NCI-H774 (cell line): ENCODE measurements at places on chromosomes 11 and 22.

- no peak for DNase-seq
Measured at GRCh38 chr11:112396076-112396475, 135.4 kb upstream of the PLET1 start.

GRCh38 chr11:47915374-47915773 is 65.0 kb upstream of the PTPRJ start:
- DNase-seq, result no peak

- no peak for DNase-seq
Measured at GRCh38 chr11:134417871-134418840, 6.1 kb upstream of the B3GAT1 start.

DNA sequence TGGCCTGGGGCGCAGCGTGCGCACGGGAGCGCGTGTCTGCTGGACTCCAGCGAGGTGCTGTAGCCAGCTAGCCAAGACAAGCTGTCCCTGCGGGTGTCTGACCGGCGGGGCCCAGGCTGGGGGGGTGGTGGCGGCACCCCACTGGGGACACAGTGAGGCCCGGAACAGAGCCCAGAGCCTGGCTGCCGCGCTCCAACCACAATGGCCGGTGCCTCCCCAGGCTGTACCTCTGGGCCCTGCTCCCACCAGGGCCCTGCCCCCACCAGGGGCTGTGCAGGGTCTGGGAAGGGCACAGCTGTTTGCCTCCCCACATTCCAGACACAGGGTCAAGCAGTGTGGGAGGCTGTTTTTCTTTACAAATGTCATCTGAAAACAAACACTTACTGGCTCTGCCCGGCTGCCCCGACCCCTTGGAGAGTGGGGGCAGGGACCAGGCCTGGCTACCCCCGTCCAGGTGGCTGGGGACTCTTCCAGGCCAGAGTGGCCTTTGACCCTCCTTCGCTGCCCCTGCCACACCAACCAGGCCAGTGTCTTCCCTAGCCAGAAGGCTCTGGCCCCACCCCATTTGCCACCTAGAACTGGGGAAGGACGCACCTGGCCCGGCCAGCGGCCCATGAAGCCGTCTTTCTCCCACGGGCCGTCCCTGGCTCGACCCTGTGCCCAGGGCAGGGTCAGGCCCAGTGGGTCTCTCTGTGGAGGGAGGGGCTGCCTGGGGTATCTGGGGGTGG is 14.6 kb downstream of the H19 start:
- DNase-seq, result no peak

DNA sequence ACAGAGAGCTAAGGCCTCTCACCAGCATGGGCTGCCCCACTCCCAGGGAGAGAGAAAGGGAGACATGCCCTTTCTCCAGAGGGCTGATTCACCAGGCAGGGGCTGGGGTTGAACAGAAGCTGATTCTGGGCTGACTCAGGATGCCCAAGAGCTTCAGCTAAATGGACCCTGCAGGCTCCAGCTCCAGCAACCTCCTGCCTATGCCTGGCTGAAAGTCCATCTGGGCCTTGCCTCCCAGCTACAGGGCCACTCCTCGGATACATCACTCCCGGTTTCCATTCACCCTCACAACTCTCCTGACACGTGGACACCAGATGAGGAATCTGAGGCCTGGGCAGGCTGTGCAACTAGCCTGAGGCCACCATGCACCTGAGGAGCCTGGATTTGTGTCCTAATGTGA is 215.5 kb downstream of the BUD13 start:
- DNase-seq, result no peak

DNA sequence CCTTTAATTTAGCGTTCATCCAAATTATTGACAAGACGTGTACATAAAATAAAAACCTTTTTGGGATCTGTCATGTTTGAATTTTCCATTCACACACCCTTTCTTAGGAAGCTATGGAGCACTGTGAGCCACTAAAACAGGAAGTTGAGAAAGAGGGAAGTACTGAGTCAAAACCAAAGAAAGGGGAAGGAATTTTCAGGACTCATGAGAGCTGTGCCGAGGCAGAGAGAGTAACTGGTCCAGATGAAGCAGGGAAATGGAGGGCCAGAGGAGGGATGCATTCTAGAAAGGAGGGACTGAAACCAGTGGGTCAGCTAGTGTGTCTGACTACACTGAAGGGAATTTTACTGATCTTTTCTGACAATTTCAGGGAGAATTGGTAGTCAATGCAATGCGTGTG is 24.9 kb downstream of the APLP2 start:
- no peak for DNase-seq

DNA sequence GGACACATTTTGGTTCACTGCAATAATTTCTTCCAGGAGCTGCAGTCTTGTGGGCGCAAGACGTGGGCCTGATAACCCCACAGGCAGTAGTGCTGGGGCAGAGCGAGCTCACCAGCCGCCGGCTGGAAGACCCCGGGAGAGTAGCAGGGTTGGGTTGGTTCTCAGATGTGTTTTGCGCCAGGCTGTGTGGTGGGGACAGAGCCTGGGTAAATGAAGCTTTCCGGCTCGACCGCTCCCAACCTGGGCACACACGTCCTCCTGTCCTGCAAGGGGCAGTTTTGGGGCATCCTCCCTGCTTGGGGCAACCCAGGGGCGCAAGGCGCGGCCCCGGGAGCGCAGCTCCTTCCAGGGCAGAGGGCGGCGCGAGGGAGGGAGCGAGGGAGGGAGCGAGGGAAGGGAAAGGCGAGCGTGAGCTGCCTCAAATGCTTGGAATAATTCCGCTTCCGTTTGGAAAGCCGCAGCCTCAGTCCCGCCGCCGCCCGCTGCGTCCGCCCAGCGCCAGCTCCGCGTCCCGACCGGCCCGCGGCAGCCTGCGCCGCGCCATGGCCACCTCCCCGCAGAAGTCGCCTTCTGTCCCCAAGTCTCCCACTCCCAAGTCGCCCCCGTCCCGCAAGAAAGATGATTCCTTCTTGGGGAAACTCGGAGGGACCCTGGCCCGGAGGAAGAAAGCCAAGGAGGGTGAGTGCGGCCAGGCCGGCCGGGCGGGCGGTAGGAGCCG is at the start of gene PARVA:
TSS of gene PARVA (plus strand) at position 466 of the 718 bp plus-strand sequence. CDS start at position 543, 77 bp downstream.
- no peak for DNase-seq

- DNase-seq, result no peak
Measured at GRCh38 chr22:44709881-44710392, 7.9 kb downstream of the PRR5 start.

DNA sequence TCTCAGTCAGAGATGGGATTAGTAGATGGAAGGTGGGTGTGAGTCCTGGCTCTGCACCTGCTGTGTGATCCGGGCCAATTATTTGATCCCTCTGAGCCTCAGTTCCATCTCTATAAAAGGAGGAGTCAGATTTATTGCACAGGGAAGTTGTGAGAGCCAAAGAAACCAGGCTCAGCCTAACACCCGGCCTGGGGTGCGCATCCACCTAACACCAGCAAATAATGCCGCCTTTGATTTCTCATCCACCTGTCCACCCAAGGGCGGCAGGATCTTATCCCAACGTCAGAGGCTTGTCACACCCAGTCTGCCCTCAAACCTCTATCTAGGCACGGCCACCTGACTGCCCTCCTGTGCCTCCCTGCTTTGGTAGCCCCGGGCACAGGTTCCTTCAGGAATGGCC is 2.4 kb downstream of the CRYBB2 start:
- DNase-seq, result no peak

DNA sequence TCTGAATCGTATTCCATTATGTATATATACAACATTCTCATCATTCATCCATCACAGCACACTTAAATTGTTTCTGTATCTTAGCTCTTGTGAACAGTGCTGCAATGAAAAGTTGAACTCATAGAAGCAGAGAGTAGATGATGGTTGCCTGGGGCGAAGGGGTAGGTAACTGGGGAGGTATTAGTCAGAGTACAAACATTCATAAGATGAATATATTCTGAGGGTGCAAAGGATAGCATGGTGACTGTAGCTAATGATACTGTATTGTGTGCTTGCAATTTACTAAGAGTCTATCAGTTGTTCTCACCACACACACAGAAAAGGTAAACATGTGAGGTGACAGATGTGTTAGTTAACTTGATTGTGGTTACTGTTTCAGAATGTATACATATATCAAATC is 12.6 kb upstream of the RFPL2 start:
- no peak for DNase-seq

DNA sequence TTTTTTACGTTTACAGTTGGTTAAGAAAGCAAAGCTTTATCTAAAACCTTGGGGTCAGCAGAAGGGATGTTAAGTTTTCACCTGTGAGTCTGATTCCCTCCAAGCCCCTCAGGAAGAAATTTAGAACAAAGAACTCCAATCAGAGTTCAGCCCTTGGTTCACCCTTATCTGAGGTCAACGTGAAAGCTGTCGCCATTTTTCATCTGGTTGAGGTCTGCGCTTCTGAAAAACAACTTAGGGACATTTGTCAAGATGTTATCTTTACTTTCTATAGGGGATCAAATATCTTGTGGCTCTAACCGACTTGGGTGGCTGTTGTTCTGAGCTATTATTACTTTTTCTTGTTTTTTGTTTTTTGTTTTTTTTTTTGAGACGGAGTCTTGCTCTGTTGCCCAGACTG is 30.0 kb downstream of the RGL4 start:
- DNase-seq, result no peak

DNA sequence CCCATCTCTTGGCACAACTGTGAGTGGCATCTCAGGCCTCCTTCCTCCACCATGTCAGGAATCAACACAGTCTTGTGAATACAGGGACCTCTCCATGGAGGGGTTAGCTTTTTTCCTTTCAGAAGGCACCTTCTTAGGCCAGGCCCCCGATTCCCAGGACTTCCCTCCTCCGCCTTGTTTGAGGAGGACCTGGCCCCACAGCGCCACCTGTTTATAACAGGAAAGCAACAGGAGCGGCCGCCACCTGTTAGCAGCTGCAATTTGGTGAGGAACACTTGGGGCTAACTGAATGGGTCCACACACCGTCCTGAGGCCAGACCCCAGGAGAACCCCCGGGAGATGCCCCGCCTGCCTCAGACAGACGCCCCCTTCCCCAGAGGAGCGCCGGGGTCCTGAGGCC is 3.8 kb upstream of the PKP3 start:
- DNase-seq, result peak; percentile 16

DNA sequence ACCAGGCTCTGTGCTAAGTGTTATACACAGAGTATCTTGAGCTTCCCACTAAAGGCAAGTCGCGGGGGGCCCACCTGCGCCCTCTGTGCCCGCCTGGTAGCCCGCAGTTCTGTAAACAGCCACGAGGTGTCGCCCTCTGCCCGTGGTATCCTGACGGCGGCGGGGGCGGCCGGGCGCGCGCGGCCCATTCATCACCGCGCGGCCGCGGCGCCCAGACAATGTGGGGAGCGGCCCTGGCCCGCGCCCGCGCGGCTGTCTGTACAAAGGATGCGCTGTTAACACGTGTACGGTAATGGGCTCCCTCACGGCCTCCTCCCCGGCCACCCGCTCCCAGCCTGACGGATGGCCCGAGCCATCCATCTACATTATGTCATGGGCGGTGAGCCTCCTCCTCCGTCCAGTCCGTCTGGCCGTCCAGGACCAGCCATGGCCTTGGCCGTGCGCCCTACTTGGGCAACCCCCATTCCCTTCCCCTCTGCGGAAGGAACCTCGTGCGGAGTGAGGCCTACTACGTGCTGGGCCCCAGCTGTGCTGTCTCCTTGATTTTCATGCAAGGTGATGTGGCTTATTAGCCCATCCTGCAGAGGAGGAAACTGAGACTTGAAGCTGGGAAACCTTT is 99.4 kb downstream of the MIAT start:
- peak; percentile 1 for DNase-seq
